CD4-positive, alpha-beta T cell treated with Interleukin-17A for 1 hour (primary cell): ENCODE measurements at places on chromosomes 11 and 22.
A peak's percentile ranks its signal among the peaks of the same experiment; 100 is the strongest.

- no peak for DNase-seq
These were observed 70.3 kb upstream of the GRK2 start for GRCh38 chr11:67195971-67196456.

DNA sequence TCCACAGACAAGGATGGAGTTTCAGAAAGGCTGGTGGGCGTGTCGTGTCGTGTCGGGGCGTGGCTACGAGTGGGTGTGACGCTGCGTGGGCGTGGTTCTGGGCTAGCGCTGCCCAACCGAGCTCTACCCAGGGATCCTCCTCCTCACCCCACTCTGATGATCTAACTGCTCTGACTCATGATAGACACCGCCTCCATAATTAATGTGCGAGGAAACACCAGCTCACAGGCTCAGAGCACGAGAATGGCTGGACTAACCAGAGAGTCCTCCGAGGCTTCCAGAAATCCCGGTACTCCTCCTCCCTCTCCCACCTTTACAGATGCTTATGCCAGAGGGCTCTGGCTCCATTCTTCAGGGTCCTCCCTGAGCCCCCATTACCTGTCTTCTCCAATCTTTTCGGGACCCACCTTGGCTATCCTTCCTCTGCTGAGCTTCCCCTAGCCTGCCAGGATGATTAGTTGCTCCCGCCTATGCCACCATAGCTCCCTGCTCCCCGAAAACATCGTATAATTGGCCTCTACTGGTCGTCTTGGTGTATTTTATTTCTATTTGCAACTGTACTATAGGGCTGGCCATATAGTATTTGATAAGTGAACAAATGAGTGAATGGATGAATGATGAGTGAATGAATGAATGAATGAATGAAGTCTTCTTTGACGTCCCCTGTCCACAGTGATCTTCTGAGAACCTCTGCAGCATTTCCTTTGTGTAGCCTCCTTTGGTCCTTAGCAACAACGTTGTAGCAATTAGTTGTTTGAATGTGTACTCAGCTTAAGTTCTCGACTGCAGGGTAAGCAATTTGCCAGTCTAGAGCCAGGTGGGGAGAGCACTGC lies 21.7 kb downstream of the TMPRSS13 start:
- DNase-seq: peak; percentile 77

GRCh38 chr22:37059876-37060449 lies 8.4 kb downstream of the KCTD17 start:
- DNase-seq: no peak

- no peak for DNase-seq
These were observed 10.5 kb upstream of the ZBTB16 start for GRCh38 chr11:114049050-114049449.

DNA sequence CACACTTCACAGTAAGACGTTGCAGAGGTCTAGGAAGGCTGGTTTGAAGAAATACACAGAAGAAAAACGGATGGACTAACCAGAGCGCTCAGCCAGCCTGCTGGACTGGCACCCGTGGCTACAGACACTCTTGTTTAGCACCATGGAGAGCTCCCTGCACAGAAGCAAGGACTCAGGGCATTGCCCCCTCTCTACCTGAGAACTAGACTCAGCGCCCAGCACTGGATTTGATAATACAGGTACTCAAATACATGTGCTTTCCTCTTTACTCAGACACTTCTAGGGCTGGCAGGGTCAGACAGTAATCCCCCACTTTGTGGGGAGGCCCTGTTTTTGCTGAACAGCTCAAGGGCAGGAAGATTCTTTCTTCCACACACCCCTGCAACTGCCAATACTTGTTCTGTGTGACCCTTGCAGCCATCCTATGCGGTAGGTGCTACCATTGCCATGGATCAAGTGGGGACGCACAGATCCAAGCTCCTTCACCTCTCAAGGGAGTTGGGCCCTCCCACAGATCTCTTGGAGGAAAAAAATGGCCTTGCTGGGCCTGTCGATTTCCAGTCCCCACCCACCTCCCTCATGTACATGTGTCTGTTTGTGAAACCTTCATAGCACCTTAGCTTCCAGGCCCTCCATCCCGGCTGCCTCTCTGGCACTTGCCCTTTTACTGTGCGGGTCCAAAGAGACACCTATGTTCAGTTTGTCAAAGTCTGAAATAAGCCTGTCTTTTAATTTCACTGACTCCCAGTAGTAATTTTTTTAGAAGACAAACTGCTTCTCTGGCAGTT lies 5.1 kb upstream of the P2RX6 start:
- peak; percentile 29 for DNase-seq

- DNase-seq: no peak
These were observed 82.2 kb upstream of the AKIP1 start for GRCh38 chr11:8828580-8829361.

DNA sequence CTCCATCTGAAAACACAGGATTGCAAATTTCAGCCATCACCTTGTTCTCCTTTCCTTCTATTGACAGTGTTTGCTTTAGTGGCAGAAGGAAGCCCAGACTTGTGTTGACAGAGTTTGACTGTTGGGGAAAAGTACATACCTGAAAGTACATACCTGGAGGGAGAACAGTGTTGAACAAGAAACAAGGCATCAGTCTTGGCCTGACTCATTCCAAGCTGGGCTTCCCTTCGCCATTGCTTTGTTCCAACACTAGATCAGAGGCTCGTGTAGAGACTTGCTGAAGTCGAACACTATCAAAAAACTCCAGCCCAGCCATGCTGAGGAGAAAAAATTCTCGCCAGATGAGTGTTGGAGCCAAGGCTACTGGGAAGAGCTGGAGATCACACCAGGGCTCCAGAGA lies 133.4 kb downstream of the BBOX1 start:
- DNase-seq: no peak

DNA sequence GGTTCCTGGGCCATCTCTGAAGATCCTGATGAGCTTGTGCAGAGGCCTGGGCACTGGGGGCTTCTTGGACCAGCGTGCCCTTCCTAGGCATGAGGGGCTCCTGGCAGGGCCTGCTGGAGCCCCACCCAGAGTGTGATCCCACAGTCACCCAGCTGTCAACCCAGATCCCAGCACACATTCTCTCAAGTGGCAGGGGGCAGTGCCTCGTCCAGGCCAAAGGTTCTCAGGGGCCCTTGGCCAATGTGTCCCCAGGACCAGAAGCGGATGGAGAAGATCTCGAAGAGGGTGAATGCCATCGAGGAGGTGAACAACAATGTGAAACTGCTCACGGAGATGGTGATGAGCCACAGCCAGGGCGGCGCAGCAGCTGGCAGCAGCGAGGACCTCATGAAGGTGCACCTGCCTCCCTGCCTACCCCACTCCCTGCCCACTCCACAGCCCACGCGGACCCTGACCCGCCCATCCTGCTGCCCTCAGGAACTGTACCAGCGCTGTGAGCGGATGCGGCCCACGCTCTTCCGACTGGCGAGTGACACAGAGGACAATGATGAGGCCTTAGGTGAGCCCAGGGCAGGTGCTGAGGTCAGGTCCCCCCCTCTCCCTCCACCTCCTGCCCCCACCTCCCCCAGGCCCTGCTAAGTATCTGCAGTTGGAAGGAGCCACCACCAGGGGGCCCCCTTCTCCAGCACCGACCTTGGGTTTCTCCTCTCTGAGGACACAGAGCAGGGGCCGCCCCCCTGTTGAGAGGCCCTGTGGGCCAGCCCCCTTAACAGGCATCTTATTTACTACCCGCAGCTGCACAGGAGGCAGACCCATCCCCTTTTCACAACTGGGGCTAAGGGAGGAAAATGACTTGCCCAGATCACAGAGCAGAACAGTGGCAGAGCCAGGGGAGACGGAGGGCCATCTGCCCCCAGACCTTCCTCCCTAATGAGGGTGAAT lies 14.7 kb downstream of the GGA1 start:
- DNase-seq: peak; percentile 83

GRCh38 chr11:3043315-3043871 lies 13.8 kb downstream of the CARS1 start:
- DNase-seq: no peak

DNA sequence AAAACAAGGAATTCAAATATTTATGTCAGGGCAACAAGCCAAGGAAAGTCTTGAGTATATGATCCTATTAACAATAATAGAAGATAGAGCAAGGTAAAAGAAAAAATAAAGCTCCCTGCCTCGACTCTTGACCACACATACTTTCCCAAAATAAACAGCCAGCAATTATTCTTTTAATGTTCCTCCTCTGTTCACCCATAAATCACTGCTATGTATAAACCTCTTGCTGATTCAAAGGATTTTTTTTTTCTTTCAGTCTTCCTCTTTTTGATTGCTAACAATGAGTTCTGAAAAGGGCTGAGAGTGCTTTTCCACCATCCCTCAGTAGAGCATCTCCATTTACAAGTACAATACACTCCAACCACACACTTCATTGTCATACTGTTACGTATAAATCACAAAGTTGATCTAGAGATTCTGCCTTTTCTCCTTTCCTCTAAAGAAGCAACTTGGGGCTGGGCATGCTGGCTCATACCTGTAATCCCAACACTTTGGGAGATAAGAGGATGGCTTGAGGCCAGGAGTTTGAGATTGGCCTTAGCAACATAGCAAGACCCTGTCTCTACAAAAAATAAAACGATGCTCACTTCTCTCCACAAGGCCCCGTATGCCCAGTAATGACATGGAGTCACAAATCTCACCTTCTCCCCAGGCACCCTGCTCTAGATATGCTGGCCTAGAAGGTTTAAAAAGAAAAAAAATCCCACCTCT lies 24.0 kb downstream of the RAB30 start:
- DNase-seq: no peak

- no peak for DNase-seq
These were observed 29.9 kb upstream of the AQP11 start for GRCh38 chr11:77559686-77560401.

GRCh38 chr11:11478687-11479086 lies 125.6 kb upstream of the CSNK2A3 start:
- no peak for DNase-seq

DNA sequence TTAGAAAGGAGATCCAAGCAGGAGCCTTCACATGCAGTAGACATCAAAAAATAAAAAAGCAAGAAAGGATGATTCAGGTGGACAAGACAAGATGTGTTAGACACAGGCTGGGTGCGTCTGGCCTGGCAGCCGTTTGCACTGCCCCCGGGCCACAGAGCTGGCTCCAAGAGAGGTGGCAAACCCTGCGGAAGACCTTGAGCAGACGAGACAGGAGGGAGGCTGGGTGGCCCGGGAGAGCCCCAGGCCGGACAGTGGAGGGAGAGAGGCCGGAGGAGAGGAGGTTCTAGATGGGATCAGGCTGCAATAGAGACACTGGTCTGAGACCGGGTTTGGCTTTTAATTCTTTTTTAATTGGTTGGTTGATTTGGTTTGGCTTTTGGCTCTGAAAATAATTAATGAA lies 69.6 kb upstream of the TTLL12 start:
- DNase-seq: no peak

GRCh38 chr22:43811777-43812148 lies 342 bp downstream of the EFCAB6 start:
- DNase-seq: no peak

- no peak for DNase-seq
These were observed 9.7 kb downstream of the LRP5 start for GRCh38 chr11:68322052-68322430.

DNA sequence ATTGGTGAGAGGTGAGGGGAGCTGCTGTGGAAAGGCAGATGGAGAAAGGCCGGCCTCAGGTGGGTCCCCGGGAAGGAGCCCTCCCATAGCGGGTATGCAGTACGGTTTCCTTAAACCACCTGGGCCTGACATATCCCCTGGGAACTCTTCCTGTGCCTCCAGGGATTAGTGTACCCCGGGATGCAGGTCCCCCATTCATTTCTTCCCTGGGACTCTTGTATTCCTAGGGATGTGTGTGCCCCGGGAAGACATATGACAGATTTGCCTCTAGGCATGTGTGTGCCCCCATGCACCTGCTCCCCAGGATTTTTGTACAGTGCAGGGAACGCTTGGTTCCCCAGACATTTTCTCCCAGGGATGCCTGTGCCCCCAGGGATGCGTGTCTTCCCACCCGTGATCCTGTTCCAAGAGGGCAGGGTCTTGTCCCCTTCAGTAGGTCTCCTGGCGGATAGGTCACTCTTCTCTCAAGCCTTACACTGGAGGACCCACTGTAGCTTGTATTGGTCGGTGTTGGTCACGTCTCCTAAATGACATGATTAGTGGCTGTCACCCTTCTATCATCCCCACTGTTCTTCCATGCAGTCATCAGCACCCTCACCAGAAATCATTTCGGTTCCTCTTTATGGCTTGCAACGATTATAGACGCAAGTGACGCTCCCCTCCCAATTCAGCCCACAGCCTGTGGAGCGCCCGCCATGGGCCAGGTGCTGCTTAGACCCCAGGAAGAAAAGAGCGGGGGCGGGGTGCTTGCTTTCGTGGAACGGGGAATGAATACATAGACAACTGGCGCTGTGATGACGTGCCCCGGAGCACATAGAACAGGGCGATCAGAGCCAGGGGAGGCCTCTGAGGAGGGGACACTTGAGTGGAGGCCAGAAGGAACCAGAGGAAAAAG lies 1.3 kb downstream of the PARVB start:
- DNase-seq: peak; percentile 36

- DNase-seq: no peak
These were observed 110.8 kb downstream of the KCNQ1OT1 start for GRCh38 chr11:2588809-2589537.
